ENCODE measurements at places on chromosomes 5 and 9.

DNA sequence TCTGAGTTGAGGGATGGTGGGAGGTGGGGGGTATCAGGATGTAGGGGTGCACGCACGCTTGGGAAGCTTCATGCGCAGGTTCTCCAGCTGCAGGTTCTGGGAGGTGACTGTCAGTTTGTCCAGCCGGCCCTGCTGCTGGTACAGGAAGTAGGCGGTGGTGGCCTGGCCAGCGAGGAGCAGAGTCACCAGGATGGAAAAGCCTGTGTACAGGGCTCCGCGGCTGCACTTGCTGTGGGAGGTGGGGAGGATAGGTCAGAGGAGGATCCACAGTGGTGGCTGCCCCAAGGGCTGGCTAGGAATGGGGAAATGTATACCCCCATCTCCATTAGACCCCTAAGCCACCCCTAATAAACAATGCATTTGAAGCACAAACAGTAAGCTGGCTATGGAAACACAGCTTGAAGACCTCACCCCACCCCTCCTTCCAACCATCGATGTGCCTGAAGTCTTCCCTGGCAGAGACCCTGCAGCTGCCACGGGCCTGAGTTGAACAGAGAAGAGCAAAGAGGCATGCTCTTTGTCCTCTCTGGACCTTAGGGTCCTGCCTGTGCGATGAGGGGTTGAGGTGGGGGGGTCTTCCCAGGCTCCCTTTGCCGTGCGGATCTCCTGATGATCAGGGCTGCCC, 5.5 kb downstream of the CD74 start:
- DNase-seq = no peak

GRCh38 chr5:170302653-170303501, 5.3 kb upstream of the LCP2 start:
- DNase-seq = no peak

GRCh38 chr9:18441261-18441660, 32.7 kb upstream of the ADAMTSL1 start:
- no peak for DNase-seq

DNA sequence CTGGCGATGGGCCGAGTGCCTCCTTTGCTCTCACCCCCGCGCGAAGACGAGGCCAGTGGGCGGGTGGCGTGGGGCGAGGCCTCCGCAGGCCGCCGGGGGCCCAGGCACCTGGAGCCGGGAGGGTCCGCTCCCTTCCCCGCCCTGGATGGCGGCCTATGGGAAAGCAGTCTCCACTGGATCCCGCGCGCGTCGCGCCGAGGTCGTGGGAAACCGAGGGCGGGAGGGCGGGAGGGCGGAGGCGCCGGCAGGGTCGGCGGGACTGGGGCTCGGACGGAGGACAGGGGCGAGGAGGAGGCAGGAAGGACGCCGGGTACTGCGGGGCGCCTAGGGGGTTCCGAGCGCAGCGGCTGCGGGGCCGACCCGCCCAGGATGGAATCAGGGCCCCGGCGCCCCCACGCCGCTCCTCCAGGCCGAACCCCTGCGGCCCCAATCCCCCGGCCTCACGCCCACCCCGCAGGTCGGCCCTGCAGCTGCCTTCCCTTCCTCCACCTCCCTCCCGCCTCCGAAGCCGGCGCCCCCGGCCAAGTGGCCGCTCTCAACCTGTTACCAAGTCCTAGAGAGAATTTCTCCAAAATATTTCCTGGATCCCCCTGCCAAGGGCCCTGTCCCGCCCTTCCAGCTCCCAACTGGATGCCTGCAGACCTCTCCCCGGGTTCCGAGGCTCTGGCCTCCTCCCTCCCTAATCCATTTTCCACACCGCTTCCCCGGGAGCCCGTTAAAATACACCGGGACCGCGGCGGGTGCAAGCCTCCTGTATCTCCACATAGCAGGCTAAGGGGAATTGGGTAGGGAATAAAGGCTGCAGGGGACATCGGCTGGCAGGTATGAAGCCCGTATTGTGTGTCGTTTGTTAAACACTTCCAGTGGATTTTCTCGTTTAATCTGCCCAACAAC, 146.3 kb downstream of the ERCC6L2 start:
- DNase-seq = no peak

- DNase-seq = no peak
These were observed 3.5 kb upstream of the PLAA start for GRCh38 chr9:26950521-26950920.

DNA sequence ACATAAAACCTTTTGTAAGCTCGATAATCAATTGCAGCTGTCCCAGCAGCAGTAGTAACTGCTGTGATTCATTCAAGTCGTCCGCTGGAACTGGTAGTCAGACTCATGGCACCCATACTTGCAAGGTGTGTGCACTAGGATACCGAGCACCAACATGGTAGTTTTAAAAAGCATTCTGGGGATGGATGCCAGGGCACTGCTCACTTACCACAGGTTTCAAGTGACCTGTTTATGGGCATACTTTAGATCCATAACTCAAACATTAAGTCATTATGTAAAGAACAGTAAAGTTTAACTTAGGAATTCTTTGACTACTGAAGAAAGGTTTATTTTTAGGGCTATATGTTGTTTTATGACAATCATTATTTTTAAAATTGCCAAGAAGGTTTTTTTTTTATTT, 2277.6 kb downstream of the MAT2B start:
- DNase-seq = no peak
